ENCODE measurements at places on chromosomes 7 and 10. TPM values are rescaled to one million over a fixed set of nuclear protein-coding genes. Genes with fewer than 3 reads are reported as not detected.

Gene MYO3A
- not detected for total RNA-seq

Gene RBP4
- 11.1 TPM for total RNA-seq

Gene VIPR2
- total RNA-seq, result under 0.01 TPM

Gene CALY
- total RNA-seq, result not detected

Gene FAM25G
- not detected for total RNA-seq

Gene DKK1
- 90.9 TPM for total RNA-seq

Gene PPP1R17
- not detected for total RNA-seq

Gene HOXA1
- 0.65 TPM for total RNA-seq

Gene CAV1
- total RNA-seq, result 374 TPM

Gene LBX1
- not detected for total RNA-seq

Gene NEURL1
- 0.26 TPM for total RNA-seq

Gene PHYHIPL
- total RNA-seq, result not detected

Gene CRTAC1
- total RNA-seq, result 5.8 TPM

Gene ANKRD1
- 0.52 TPM for total RNA-seq

Gene DNTT
- not detected for total RNA-seq

Gene CCDC3
- total RNA-seq, result 2.2 TPM

Gene LIMK1
- 15.6 TPM for total RNA-seq

Gene MYL10
- total RNA-seq, result not detected

Gene C7orf57
- total RNA-seq, result under 0.01 TPM

Gene ANKRD61
- total RNA-seq, result not detected

Gene ADRA2A
- 8.9 TPM for total RNA-seq

Gene FAM241B
- 0.91 TPM for total RNA-seq

Gene TUBB8
- total RNA-seq, result not detected

Gene FAM180A
- total RNA-seq, result 53.3 TPM

Gene RAB18
- 60.9 TPM for total RNA-seq

Gene OR2A5
- not detected for total RNA-seq

Gene CPA1
- 3.7 TPM for total RNA-seq

Gene NYAP1
- 1.8 TPM for total RNA-seq

Gene POLR2J2
- 5.0 TPM for total RNA-seq

Gene INSYN2A
- 0.13 TPM for total RNA-seq

Gene NXPH1
- not detected for total RNA-seq

Measured in articular chondrocyte of knee joint (primary cell).